Neuronal stem cell (in vitro differentiated cells): ENCODE measurements at places on chromosomes 1 and 21.

- no peak for DNase-seq
Measured at GRCh38 chr21:33883118-33883517, 32.5 kb downstream of the ATP5PO start.

DNA sequence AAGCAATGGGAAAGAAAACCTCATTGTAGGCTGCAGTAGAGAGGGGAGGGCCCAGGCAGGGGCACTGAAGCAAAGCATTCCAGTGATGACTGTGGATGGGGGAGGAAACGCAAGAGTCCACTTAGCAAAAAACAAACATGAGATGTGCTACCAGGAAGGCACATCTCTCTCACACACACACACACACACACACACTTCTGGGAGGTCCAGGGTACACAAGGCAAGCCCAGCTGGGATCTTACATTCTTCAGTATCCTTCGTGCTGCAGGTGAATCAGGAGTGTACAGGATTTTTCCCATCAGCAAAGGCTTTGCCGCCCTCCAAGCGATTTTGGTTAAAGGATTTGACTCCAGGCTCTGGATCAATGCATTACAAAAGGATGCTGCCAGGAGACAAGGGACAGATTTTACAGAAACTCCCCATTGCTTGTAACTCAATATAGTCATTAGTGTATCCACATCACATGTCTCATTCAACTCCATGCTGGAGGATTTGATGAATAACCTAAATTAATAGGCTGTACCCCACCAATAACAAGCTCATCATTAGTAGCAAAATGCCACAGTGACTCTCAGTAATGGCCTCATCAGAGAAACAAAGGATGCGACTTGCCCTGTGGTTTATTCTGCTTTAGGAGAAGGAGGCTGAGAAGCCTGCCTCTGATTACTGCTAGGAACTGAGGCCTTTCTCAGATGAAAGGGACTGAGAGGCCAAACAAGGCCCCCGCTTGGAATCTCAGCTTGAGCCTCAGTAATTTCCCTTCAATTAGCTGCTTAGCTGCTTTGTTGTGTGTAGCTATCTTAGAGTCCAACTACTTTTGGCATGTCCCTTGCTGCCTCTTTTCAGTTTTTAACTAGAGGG, 41.6 kb downstream of the ABCA4 start:
- DNase-seq: peak; percentile 78

- DNase-seq: no peak
Measured at GRCh38 chr1:217910203-217910602, 279.1 kb downstream of the SPATA17 start.

DNA sequence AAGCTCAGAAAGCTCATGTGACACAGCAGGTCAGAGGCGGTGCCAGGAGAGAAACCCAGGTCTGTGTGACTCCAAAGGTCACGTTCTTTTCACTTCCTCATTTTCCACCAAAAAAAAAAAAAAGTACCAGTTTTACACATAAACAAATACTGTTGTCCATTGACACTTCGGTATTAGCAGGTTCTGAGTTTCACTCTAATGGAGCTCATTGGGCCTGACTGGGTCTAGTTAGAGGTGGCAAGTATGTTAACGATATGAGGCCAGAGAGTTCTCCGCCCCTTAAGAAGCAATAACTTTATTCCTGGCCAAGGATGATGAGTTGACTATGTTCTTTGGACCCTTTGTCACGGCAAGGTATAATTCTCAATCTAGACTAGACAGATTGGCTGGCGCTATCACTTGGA, 30.0 kb upstream of the SDE2 start:
- DNase-seq: no peak

- no peak for DNase-seq
Measured at GRCh38 chr1:41780322-41780721, 138.4 kb downstream of the HIVEP3 start.
